ENCODE measurements at places on chromosomes 16 and 17.

DNA sequence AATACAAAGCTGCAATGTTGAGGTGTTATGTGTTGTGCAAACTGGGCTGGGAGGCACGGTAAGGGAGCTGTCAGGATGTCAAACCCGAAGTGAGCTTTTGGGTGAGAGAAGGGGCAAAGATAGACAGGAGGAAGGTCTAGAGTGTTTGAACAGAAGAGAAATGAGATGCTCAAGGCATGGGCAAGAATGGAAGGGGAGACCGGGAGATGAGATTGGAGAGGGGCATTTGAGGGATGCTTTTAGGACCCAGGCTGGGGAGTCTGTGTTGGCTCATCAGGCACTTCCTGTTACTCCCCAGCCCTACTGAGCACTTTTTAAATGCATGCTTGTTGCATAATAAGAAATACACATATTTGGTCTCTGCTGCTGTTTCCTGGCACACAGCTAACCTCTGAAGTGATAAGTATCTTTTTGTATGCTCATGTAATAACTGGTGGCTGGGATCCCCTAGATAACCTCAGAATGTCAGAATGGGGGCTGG lies 13.7 kb downstream of the UNC45B start:
- DNase-seq = no peak

DNA sequence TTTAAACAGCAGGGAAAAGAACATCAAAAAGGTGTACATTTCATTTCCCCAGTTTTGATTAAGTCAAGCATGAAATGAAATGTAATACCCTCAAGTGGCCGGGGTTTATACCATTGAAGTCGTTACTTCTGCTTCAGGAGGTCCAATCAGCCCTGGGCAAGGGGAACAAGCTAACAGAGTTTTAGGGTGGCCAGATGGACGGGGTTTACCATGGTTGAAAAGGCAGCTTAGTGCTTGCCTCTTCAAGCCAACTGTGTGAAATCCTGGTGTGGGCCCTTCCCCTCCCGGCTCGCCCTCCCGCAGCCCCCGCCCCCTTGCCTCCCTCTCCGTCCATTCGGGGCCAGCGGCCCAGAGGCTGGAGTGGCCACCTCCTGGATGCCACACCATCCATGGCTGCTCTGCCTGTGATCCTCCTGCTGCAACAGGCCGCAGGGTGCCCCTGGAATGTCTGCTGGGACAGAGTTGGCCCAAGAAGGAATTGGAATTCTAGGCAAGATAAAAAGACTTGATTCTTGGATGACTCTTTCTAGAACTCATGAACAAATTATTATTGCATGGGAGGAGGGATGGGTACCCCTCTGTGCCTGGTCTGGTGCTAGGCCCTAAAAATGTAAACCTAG lies 296.2 kb upstream of the IRX3 start:
- DNase-seq = no peak

DNA sequence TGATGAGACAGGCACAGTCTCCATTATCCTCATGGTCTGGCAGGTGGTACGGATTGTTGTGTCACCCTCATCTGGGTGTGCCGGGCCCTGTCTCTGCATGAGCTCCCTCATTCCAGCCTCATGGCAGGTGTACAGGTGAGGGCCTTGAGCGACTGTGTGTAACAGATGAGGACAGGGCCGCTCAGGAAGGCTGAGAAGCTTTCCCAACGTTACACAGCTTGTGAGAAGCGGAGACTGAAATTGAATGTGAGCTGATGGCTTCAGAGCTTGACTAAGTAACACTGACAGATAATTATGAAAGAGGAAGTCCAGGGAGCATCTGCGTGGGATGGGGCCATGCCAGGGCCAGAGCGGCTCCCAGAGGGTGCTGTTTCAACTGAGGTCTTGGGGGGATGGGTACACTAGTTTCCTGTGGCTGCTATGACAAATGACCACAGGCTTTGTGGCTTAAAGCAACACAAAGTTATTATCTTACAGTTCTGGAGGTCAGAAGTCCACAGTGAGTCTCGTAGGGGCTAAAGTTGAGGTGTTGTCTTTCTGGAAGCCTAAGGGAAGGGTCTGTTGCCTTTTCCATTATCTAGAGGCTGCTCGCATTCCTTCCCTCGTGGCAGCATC lies 36.7 kb downstream of the CMIP start:
- no peak for DNase-seq

DNA sequence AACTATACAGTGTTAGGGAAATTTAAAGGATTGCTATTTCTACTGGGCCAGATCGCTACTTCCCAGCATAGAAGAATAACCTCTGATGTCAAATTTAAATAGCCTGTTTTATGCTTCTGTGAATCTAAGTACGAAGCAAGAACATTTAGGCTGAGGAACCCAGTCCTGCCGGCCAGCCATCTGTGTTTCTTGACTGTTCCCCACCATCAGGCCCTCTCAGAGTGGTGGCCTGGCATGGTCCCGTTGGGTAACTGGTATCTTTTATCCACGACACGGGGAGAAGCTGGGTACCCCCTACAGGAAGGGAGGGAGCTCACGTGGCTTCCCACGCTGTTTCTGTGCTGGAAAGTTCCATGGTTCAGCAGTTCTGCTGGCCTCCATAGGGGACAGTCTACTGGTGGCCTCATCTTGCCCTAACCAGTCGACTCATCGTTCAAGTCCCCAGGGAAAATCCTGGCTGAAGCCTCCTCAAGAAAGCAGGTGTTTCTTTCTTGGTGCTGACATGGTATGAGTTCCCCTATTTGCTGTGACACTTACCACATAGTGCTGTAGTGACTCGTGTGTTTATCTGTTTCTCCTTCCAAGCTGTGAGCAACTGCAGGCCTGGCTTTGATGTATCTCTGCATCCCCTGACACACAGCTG lies 201.7 kb upstream of the NLRP1 start:
- no peak for DNase-seq

GRCh38 chr17:50027881-50028735 lies 27.8 kb upstream of the ITGA3 start:
- DNase-seq = no peak

- no peak for DNase-seq
Measured at GRCh38 chr17:31269036-31269577, 27.9 kb downstream of the OMG start.

GRCh38 chr17:31216031-31216751 lies 80.8 kb downstream of the OMG start:
- no peak for DNase-seq

DNA sequence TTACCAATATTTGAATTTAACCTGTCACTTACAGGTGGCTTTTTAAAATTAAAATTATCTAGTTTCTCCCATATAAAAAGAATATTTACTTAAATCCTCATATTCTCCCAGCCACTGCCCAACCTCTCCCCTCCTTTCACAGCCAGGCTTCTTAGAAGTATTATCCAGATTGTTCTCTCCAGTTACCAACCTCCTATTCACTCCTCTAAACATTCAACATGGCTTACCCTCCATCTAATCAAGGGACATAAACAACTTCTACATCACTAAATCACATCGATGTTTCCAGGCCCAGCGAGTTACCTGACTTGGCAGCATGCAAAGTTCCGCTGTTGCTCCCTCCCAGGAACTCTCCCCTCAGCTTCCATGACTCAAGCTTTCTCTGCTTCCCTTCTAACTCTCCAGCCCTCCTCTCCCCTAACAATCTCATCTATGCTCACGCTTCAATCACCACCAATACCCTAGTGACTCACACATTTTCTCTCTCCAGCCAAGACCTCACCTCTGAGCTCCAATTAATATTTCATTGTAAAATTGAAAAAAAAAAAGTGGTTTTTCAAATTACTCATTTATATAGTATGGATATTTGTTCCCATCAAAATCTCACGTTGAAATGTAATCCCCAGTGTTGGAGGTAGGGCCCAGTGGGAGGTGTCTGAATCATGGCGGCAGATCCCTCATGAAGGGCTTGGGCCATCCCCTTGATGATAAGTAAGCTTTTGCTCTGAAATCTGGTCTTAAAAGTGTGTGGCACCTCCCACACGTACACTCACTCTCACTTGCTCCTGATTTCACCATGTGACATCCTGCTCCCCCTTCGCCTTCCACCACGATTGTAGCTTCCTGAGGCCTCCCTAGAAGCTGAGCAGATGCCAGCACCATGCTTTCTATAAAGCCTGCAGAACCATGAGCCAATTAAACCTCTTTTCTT lies 88.5 kb downstream of the HELZ start:
- DNase-seq = peak; percentile 22

Measured in stimulated activated CD4-positive, alpha-beta T cell treated with anti-CD3 and anti-CD28 coated beads, Interleukin-4, amount 100 ng/mL, for 24 hours (primary cell).